Central memory CD8-positive, alpha-beta T cell (primary cell): ENCODE measurements at places on chromosomes 13 and 19.

GRCh38 chr13:74816737-74817136 is 665.2 kb downstream of the TBC1D4 start:
- no peak for DNase-seq
- H3K4me3 ChIP-seq: no peak overlapping the region
- no peaks in the 10 kb centered on the region for H3K36me3 ChIP-seq
- H3K4me1 ChIP-seq: no peaks in the 10 kb centered on the region

- peaks cover 31% of the 10 kb centered on the region for H3K27me3 ChIP-seq
- H3K4me3 ChIP-seq: no peak overlapping the region
- H3K27ac ChIP-seq: no peak overlapping the region
- H3K4me1 ChIP-seq: no peaks in the 10 kb centered on the region
- DNase-seq: no peak
These were observed 51.6 kb downstream of the RFX2 start for GRCh38 chr19:6058518-6059201.

DNA sequence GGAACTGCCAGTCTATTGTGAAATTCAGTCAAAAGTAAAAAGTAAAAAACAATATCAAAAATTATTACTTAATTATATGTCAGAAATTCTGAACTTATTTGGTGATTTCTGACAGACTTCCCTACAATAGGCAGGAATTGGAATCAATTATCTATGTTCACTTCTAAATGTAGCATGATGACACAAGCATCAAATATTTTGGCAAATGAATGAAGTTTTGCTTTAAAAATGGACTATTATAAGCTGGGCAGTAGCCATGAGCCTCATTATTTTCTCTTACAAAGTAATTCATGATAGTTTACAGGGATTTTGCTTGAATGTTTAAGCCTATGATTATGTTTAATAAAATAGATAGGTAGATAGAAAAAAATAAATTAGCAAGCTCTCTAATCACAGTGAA is 582.6 kb downstream of the SLITRK6 start:
- DNase-seq: no peak
- no peaks in the 10 kb centered on the region for H3K36me3 ChIP-seq
- H3K4me3 ChIP-seq: no peak overlapping the region

DNA sequence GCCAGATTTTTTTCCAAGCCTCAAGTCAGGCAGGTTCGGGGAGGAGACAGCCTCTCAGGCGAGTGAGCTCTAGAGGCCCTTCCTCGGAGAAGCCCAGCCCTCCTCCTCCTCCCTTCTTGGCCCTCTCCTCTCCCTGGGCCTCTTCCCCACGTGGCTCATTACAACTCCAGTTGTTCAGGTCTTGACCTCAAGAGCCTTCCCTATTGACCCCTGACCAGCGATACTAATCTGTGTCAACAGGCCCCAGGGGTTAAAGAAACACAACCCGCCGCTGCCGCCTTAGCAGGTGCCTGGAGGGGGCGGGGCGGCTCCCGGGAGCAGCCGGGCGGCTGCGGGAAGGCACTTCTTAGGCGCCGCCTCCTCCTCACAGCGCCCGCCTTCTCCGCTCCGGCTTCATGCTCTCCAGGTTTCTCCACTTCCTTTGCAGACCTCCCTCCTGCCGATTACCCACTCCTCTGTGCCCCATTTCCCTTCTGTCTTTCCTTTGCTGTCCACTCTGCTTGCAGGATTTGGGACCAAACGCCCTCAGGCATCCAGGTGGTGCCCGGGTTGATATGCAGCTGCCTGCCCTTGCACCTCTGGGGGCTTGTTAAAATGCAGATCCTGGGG is 51.0 kb downstream of the LYL1 start:
- DNase-seq: no peak
- peaks cover 11% of the 10 kb centered on the region for H3K27me3 ChIP-seq
- H3K36me3 ChIP-seq: no peaks in the 10 kb centered on the region
- H3K4me1 ChIP-seq: peaks cover 27% of the 10 kb centered on the region

GRCh38 chr13:51432576-51432975 is 20.3 kb downstream of the INTS6 start:
- no peaks in the 10 kb centered on the region for H3K27me3 ChIP-seq
- H3K4me1 ChIP-seq: peaks cover 26% of the 10 kb centered on the region
- H3K36me3 ChIP-seq: peaks cover 24% of the 10 kb centered on the region

- peak overlapping the region; percentile 54 for H3K4me3 ChIP-seq
- H3K27ac ChIP-seq: no peak overlapping the region
- H3K36me3 ChIP-seq: peaks cover 4% of the 10 kb centered on the region
These were observed 615 bp upstream of the ZNF135 start for GRCh38 chr19:58058467-58058866.

- peaks cover 15% of the 10 kb centered on the region for H3K36me3 ChIP-seq
- H3K4me1 ChIP-seq: peaks cover 20% of the 10 kb centered on the region
- H3K4me3 ChIP-seq: no peak overlapping the region
- peak; percentile 42 for DNase-seq
These were observed 6.0 kb downstream of the RUVBL2 start for GRCh38 chr19:48999481-49000325.

- DNase-seq: no peak
- H3K36me3 ChIP-seq: peaks cover 5% of the 10 kb centered on the region
- no peak overlapping the region for H3K27ac ChIP-seq
- peaks cover 84% of the 10 kb centered on the region for H3K27me3 ChIP-seq
These were observed 3.4 kb upstream of the DPF1 start for GRCh38 chr19:38227287-38228004.

DNA sequence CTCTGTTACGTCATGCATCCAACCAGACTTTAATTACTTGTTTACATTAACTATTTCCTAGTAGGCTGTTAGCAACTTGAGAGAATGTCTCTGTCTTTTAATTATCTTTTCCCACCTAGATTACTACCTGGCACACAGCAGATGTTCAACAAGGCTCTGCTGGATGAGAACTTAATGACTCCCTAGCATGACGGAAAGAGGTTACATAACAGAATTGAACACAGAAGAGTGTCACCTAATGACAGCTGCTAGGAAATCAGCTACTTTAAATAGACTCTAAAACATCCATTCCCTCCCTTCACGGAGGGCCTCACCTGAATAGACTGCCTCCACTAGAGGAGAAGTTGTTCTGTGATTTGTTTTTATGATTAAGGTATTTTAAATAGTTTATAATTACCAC is 110.8 kb downstream of the TEX29 start:
- H3K4me1 ChIP-seq: no peaks in the 10 kb centered on the region
- no peak overlapping the region for H3K27ac ChIP-seq
- no peaks in the 10 kb centered on the region for H3K36me3 ChIP-seq
- H3K4me3 ChIP-seq: no peak overlapping the region

GRCh38 chr19:2668175-2668763 is 34.2 kb downstream of the GNG7 start:
- no peaks in the 10 kb centered on the region for H3K4me1 ChIP-seq
- H3K4me3 ChIP-seq: no peak overlapping the region
- H3K27me3 ChIP-seq: peaks cover 17% of the 10 kb centered on the region
- no peak overlapping the region for H3K27ac ChIP-seq

GRCh38 chr13:31485183-31485582 is 254.1 kb upstream of the RXFP2 start:
- H3K27me3 ChIP-seq: no peaks in the 10 kb centered on the region
- H3K27ac ChIP-seq: no peak overlapping the region
- no peaks in the 10 kb centered on the region for H3K4me1 ChIP-seq
- H3K4me3 ChIP-seq: no peak overlapping the region
- DNase-seq: no peak
- H3K36me3 ChIP-seq: peaks cover 2% of the 10 kb centered on the region

GRCh38 chr13:35908226-35908625 is 223.0 kb downstream of the DCLK1 start:
- H3K4me3 ChIP-seq: no peak overlapping the region
- no peak for DNase-seq
- H3K4me1 ChIP-seq: no peaks in the 10 kb centered on the region
- H3K27ac ChIP-seq: no peak overlapping the region
- H3K27me3 ChIP-seq: no peaks in the 10 kb centered on the region

DNA sequence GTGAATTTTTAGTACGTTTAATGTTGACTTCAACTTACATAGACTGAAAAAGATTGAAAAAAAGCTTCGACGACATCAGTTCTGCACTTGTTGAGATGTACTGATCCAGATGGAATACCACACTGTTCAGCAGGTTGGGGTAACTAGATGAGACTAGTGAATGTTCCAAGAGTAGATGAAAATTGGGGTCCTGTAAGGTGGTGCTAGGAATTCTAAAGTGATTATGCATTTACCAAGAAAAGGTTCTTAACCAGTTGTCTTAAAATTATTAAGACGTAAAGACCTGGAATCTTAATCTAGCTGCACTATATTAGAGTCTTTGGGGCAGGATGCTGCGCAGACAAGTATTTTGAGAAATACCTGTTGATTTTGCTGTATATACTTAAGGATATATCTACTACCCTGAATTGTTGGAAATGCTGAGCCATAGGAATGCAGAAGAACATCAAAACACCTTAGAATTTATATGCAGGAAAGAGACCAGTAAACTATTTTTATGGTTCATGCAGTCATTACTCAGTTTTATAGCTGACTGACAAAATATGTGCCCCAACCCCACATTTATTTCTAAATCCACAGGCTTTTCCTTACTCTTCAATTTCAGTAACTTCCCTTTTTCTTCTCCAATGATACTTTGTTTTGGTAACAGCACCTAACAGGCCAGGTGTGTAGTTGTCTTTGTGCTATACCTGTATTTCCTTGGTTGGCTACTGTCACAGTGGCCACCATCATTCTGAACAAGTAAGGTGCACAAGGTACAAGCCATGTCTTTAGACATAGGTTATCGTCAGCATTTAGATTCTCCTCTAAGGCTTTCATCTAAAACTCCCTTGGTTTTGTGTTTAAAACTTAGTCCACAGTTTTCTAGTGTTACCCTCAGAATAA is 8.6 kb downstream of the MIR17HG start:
- no peaks in the 10 kb centered on the region for H3K4me1 ChIP-seq
- H3K27ac ChIP-seq: no peak overlapping the region
- no peak overlapping the region for H3K4me3 ChIP-seq
- DNase-seq: no peak
- H3K36me3 ChIP-seq: peaks cover 38% of the 10 kb centered on the region

- H3K27ac ChIP-seq: no peak overlapping the region
- DNase-seq: no peak
- H3K36me3 ChIP-seq: no peaks in the 10 kb centered on the region
These were observed 851.5 kb downstream of the DACH1 start for GRCh38 chr13:71015516-71015915.

GRCh38 chr19:519449-519865 is 12.1 kb upstream of the CDC34 start:
- no peak for DNase-seq
- H3K27ac ChIP-seq: no peak overlapping the region
- no peaks in the 10 kb centered on the region for H3K27me3 ChIP-seq
- peaks cover 12% of the 10 kb centered on the region for H3K4me1 ChIP-seq
- H3K4me3 ChIP-seq: no peak overlapping the region

GRCh38 chr19:11041966-11042627 is 47.2 kb upstream of the LDLR start:
- no peak overlapping the region for H3K27ac ChIP-seq
- no peaks in the 10 kb centered on the region for H3K27me3 ChIP-seq

DNA sequence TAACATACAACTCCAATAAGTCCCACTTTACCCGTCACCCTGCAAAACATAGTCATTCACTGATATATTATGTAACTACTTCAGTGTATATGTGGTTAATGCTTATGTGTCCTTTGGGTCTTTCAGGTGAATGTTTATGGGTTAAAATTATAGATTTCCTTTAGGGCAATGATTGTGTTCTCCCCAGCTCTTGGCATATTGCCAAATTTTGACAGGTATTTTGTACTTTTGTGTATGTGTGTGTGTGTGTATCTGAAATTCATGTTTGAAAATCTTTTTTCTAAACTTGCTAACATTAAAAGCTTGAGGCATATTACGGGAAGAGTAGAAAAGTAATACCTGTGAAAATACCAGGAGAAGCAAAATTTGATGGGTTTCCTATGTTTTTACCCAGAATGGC is 8.2 kb downstream of the CDK8 start:
- no peak overlapping the region for H3K27ac ChIP-seq
- H3K4me1 ChIP-seq: peaks cover 65% of the 10 kb centered on the region
- no peak for DNase-seq

DNA sequence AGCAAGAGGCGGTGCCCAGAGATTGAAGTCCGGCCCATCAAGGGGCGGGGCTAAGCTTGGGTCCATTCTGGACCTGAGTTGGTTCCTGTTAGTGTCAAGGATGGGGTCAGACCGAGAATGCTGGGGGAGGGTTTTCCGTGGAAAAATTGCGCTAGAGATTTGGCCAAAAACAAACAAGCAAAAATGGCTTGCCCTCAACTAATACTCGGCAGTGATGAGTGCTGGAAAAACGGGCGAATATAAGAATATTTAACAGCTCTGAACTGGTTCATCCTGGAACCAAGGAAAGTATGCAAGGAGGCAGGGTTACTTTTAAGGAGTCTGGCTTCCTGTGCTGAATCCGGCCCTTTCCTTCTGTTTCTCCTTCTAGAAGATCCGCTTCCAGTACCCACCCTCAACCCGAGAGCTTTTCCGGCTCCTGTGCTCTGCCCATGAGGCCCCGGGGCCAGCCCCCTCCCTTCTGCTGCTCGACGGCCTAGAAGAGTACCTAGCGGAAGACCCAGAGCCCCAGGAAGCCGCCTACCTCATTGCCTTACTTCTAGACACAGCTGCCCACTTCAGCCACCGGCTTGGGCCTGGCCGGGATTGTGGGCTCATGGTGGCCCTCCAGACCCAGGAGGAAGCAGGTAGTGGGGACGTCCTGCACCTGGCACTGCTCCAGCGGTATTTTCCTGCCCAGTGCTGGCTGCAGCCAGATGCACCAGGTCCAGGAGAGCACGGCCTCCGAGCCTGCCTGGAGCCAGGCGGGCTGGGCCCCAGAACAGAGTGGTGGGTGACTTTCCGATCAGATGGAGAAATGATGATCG is 880 bp downstream of the SWSAP1 start:
- no peak overlapping the region for H3K27ac ChIP-seq
- H3K4me1 ChIP-seq: peaks cover 18% of the 10 kb centered on the region
- peak; percentile 68 for DNase-seq
- H3K36me3 ChIP-seq: peaks cover 12% of the 10 kb centered on the region
- no peak overlapping the region for H3K4me3 ChIP-seq
- H3K27me3 ChIP-seq: no peaks in the 10 kb centered on the region

GRCh38 chr13:42320375-42320787 is 48.4 kb downstream of the AKAP11 start:
- H3K27me3 ChIP-seq: no peaks in the 10 kb centered on the region
- H3K27ac ChIP-seq: peak overlapping the region; percentile 82
- DNase-seq: no peak
- peak overlapping the region; percentile 47 for H3K4me3 ChIP-seq
- peaks cover 14% of the 10 kb centered on the region for H3K36me3 ChIP-seq
- peaks cover 20% of the 10 kb centered on the region for H3K4me1 ChIP-seq

- H3K36me3 ChIP-seq: no peaks in the 10 kb centered on the region
- H3K27me3 ChIP-seq: no peaks in the 10 kb centered on the region
- H3K4me3 ChIP-seq: no peak overlapping the region
- DNase-seq: no peak
- no peak overlapping the region for H3K27ac ChIP-seq
These were observed 1121.9 kb upstream of the PCDH20 start for GRCh38 chr13:62537593-62537992.
